ENCODE measurements at places on chromosomes 3 and 15.

- no peak for DNase-seq
These were observed 287.8 kb downstream of the XXYLT1 start for GRCh38 chr3:194983121-194983520.

GRCh38 chr3:51311055-51311454, 74.0 kb upstream of the MANF start:
- DNase-seq, result no peak

GRCh38 chr15:98513428-98513986, 134.8 kb upstream of the IGF1R start:
- DNase-seq, result no peak

GRCh38 chr15:40266828-40267304, 16.0 kb downstream of the ANKRD63 start:
- peak; percentile 48 for DNase-seq

DNA sequence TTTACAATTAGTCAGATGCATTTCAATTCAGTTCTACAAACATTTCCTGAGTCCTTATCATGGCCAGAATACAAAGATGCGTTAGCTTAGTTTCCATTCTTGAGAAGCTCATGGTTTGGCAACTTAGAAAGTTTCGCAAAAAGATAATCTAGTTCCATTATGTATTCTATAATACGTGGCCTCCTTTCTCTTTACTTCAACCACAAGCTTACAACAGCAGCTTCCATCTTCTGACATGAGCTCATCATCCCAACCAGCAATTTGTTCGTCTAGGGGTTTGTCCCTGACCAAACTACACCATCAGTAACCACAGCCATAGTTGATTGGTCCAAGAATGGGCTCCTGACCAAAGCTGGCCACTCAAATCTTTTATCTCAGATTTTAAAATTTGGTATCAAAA, 267.6 kb upstream of the TBC1D5 start:
- no peak for DNase-seq

DNA sequence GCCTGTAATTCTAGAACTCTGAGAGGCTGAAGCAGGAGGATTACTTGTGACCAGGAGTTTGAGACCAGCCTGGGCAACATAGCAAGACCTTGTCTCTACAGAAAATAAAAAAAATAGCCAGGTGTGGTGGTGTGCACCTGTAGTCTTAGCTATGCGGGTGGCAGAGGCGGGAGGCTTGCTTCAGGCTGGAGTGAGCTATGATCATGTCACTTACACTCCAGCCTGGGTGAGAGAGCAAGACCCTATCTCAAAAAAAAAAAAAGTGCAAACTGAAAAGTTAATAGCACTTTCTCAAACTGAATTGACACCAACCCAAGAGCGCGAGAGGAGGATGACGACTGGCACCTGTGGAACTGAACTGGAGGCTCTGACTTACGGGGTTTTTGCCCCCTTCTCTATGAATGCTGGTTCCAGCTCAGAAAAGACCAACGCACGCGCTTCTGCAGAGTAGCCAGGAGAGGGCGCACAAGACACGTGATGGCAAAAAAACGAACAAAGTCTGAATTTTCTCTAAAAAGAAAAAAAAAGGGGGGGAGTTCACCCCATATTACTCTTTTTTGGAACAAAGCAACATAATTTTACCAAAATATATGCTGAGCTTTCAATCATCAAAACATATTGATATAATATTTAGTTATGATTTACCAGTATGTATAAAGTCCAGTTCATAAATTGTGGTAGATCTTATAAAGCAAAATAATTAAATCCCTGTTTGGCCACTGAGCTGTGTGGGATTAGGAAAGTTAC, 23.7 kb downstream of the CFAP92 start:
- DNase-seq, result no peak

DNA sequence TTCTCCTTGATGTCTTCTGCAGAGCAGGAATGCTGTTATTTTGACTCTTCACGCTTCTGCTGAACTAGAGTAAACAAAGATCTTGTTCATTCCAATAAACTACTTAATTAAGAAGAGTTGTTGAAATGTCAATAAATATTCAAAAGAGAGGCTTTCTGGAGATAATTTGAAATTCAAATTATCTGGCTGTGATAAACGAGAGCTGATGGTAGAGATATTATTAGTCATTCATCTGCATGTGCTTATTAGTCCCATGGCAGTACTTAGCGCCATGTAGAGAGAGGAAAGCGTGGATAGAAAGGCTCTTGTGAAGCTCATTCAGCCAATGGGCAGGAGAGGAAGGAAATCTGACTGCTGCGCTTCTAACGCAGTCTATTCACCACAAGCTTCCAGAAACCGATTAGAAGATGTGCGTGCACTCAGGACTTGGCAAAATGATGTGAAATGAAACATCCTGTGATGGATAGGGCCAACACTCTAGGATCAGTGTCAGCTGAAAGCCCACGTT, 251.1 kb downstream of the GABRB3 start:
- DNase-seq, result no peak

All from omental fat pad (tissue), 4 donors.